ENCODE measurements at places on chromosomes 2 and 18. TPM values are rescaled to one million over a fixed set of nuclear protein-coding genes. Genes with fewer than 3 reads are reported as not detected.

The AMER3 gene
- total RNA-seq, result not detected

- no peaks in the 10 kb centered on the region for H3K27me3 ChIP-seq
- H3K4me1 ChIP-seq, result no peaks in the 10 kb centered on the region
- H3K36me3 ChIP-seq, result no peaks in the 10 kb centered on the region
Observed at GRCh38 chr2:84417453-84418145, 41.5 kb downstream of the SUCLG1 start.

DNA sequence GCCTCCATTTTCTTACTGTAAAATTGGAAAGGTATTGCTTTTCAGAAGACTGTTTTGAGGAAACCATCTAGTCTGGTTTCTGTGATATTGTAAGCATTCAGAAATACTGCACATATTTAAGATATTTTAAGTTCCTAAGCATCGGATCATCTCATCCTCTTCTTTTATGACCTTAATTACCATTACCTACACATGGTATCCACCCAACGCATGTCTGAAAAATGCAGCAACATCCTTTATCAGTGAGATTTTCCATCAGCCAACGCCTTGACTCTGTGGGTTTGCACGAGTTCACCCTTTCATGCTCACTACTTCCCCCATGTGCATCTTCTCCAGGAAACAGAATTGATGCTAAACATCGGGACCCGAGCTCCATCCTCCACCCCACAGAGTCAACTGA, 84.3 kb downstream of the COL4A4 start:
- DNase-seq, result no peak
- H3K27me3 ChIP-seq, result no peaks in the 10 kb centered on the region
- no peak overlapping the region for H3K4me3 ChIP-seq
- H3K36me3 ChIP-seq, result no peaks in the 10 kb centered on the region
- no peak overlapping the region for H3K27ac ChIP-seq

- H3K4me1 ChIP-seq, result peaks cover 6% of the 10 kb centered on the region
- no peaks in the 10 kb centered on the region for H3K36me3 ChIP-seq
- no peaks in the 10 kb centered on the region for H3K27me3 ChIP-seq
- peak; percentile 47 for DNase-seq
Observed at GRCh38 chr2:10303181-10303693, 533 bp downstream of the HPCAL1 start.

The GPR45 gene
- 0.43 TPM for total RNA-seq

The NETO1 gene
- not detected for total RNA-seq

The SOX11 gene
- total RNA-seq, result 19.8 TPM

- no peak overlapping the region for H3K4me3 ChIP-seq
- no peak for DNase-seq
- H3K27me3 ChIP-seq, result no peaks in the 10 kb centered on the region
- H3K36me3 ChIP-seq, result no peaks in the 10 kb centered on the region
Observed at GRCh38 chr2:85453571-85453970, 35.1 kb downstream of the SH2D6 start.

DNA sequence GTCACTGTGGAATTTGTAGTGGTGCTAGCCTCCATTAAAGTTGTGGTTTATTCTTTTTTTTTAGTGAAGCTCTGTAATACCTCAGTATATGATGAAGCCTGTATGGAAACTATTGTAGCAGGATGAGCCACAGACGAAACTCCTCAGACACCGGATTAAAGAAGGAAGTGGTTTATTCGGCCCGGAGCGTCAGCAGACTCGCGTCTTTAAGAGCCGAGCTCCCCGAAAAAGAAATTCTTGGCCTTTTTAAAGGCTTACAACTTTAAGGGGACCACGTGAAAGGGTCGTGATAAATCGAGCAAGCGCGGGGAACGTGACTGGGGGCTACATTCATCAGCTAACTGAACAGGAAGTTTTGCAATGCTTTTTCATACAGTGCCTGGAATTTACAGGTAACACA, 8.1 kb upstream of the CCL20 start:
- no peaks in the 10 kb centered on the region for H3K36me3 ChIP-seq
- peak overlapping the region; percentile 55 for H3K4me3 ChIP-seq
- peak overlapping the region; percentile 83 for H3K27ac ChIP-seq
- DNase-seq, result peak; percentile 32

DNA sequence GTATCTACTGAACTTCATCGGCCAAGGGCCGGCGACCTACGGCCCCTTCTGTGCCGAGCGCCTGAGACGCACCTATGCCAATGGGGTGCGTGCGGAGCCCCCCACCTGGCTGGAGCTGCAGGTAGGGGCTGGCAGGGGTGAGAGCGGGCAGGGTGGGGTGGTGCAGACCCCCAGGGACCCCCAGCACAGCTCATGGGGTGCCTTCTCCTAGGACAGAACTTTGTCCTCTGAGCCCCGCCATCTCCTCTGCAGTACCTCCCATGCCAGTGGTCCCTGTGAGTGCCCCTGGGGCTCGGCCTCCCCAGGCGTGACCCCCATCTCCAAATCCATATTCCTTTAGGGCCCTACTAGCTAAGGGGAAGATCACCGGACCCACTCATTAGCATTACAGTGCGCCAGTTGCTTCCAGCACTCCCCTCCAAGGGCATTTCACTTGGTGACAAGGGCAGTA, 23.9 kb upstream of the GPR17 start:
- H3K4me1 ChIP-seq, result no peaks in the 10 kb centered on the region
- no peak overlapping the region for H3K4me3 ChIP-seq
- no peaks in the 10 kb centered on the region for H3K27me3 ChIP-seq
- no peak for DNase-seq

The CRYBA2 gene
- total RNA-seq, result not detected

Data from SJCRH30 (cell line).